ENCODE measurements at places on chromosomes 6 and 20.

- no peak for DNase-seq
Measured at GRCh38 chr6:15673666-15674065, 10.8 kb upstream of the DTNBP1 start.

DNA sequence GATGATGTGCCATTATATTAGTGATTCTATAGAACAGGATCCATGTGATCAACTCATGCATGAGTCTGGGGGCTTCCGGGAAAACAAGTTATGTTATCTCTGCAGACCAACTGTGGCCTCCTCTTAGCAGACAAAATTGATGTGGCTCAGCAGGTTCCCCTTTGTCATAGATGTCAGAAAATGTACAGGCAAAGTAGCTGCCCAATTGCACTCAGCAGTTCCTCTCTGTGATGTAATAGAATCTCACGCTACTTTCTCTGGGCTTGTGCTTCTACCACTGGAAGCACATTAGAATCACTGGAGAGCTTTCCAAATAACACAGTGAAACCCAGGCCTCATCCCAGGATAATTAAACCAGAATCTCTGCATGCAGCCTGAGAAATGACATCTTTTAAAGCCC lies 253.1 kb downstream of the SLC24A3 start:
- no peak for DNase-seq

DNA sequence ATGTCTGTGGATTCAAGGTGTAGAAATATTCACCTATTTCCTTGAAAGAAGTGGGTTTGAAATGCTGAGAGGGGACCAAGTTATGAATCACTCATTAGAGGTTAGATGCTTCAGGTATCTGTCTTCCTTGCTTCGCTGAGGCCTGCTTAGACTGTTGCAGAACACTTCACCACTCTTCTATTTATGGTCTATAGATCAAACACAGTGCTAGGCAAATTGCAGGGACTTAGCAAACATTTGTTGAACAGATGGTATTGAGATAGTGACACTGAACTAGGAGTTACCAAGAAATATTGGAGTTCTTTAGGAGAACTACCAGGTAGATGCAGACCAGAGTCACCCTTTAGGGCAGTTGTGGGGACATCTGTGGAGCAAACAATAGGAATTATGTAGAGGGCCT lies 123.8 kb downstream of the RFPL4B start:
- DNase-seq: no peak

GRCh38 chr6:18663011-18663410 lies 275.9 kb downstream of the RNF144B start:
- DNase-seq: no peak

DNA sequence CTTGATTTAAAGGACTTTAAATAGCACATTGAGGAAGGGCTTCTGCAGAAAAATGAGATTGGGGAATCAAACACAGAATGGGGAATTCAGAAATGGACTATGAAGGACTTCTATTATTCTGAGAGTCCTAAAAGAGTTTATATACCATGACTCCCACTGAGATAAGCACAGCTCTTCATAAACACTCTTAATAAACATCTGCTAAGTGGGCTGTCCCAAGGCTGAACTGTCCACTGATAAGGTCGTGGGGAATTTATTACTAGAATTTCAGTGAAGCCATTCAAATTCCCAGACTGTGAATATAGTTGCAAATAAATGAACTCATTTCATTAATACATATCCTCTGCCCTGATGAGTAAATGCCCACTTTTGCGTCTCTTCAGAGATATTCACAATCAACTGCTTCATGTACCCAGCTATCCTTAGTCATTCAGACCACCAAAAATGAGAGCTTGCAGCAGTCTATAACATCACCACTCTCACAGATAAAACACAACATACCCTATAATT lies 468.2 kb upstream of the RUNX2 start:
- no peak for DNase-seq

DNA sequence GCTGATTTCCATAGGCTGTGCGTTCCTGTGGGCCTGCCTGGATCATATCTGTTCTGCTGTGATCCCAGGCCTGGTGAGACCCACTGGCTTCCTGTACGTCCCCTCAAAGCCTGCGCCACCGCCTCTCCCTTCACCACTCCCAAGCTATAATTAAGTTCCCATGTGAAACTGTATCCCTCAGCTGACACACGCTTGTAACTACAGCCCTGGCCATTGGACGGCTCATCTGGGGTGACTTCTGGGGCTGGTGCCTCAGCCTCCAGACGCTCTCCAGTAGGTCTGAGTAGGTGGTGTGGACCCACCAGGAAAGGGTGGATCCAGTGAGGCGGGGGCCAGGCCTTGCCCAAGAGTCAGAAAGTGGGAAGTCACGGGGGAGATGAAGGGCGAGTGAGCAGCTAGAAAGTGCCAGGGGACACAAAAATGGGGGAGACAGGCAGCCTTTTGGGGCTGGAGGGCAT lies 21.0 kb downstream of the PPARD start:
- no peak for DNase-seq

- DNase-seq: no peak
Measured at GRCh38 chr6:120228297-120228696, 878.7 kb upstream of the MAN1A1 start.

DNA sequence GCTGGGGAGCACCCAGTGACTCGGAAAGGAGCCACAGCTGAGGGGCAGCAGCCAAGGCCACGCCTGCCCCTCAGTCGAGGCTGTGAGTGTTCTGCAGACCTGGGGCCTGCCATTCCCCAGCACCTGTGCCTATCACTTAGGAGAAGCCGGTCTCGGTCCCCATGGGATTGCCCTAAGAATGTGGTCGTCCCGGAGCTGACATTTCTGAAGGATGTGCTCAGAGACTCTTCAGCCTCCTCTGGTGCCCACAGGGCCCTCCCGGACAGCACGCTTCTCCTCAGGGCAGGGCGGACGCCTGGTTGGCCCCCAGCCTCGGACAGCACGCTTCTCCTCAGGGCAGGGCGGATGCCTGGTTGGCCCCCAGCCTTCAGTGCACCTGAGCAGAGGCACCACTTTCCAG lies 223.9 kb downstream of the ERMARD start:
- no peak for DNase-seq

DNA sequence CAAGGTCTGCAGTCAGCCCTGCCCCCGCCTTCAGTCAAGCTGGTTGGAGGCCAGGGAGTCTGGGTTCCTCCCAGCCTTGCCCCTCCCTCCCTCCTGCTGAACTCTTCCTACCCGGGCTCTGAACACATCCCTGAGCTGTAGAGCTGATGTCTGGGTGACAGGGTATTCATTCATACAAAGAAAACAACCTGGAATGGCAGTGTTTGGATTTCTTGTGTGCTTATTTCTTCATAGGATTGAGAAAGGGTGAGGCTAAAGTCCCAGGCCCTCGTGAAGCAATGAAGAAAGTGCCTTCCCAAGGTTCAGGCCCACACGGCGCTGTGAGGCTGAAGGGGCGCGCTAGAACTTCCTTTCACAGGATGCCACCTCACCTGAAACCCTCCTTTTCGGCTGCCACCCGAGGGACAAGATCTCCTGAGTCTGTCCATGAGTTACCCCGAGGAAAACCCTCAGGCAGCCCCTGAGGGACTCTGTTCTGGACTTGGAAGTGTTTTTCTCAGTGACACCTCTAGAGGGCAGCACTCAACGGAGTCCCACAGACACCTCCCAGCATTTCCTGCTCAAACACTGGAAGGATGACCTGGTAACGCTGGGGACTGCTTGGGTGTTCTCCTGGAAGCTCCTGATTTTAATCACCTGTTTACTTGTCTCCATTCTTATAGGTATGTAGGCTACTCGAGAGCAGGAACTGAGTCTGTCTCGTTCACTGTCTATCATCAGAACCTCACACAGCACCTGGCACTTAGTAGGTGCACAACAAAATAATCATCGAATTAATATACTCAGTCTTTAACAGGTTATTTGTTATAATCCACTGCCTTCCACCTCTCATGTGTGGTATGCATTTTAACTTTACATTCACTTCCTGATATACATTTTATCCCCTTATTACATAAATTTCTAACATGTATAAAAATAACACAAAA lies 11.8 kb upstream of the GSTA1 start:
- DNase-seq: peak; percentile 15

DNA sequence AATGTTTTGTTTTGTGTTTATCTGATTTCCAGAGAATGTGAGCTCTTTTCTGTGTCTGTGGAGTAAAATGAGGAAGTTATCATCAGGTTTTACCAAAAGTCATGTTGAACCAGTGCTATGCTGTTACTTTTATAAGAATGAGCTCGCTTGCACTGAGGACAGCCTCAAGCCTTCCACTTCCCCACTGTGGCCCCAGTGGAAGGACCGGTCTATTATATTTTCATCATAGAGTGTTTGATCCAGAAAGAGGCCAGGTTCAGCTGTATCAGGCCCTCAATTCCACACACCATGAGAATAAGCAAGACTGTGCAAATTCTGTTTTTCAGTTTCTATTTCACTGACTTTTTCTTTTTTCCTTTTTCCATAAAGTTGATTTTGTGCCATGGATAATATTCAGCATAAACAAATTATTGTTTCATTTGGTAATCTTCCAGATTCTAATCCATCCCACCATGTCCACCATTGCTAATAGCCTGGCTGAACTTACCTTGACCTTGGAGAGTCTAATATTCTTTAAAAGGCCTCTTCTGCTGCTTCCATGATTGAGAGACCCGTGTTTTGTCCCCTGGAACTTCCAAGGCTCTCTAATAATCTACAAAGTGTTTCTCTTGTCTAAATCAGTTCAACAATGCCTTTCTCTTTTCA lies 286.2 kb downstream of the THBS2 start:
- DNase-seq: peak; percentile 65

GRCh38 chr20:3204124-3204794 lies at the start of gene DDRGK1:
Gene DDRGK1 (minus strand): TSS chr20:3204682. CDS start chr20:3204627, 55 bp downstream.
- peak; percentile 68 for DNase-seq

- DNase-seq: no peak
Measured at GRCh38 chr6:89008001-89008814, 44.8 kb upstream of the RNGTT start.

- no peak for DNase-seq
Measured at GRCh38 chr6:138432063-138432356, 28.0 kb downstream of the HEBP2 start.

DNA sequence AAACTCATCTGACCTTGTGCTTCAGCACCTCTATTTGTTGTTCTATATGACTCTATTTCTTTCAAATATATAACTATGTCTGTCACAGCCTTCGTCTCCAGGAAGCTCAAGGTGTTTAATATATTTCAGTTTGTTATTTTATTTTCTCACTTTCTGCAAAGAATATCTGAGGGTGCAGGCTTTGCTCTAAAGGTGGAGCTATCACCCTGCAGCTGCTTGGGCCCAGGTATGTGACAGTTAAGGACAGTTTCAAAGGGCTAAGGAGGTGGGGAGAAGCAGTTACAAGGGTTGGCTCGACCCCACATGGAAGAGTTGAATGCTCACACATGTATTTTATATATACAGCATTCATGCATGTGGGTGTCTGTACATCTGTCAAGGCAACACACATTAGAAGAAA lies 405.6 kb downstream of the BTBD9 start:
- DNase-seq: no peak

GRCh38 chr6:26342106-26343004 lies 22.6 kb upstream of the BTN3A2 start:
- no peak for DNase-seq

DNA sequence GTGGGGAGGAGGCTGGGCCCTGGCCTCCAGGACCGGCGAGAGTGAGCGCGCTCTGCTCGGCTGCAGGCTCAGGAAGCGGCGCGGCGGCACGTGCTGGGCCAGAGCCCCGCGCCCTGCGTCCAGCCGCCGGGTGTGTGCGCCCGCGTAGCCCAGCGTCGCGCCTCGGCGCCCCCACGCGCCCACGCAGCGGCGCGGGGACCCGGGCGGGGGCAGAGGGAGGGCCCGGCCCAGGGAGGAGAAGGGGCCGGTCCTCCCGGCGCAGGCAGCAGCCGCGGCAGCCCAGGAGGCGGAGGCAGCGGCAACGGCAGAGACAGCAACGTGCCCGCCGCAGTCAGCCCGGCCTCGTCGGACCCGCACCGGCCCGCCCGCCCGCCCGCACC lies at the start of gene EYA2:
Gene EYA2, plus strand, starts transcription at position 265 of the 380 bp plus-strand sequence. CDS start 95,168 bp downstream, outside the sequence.
- no peak for DNase-seq

- no peak for DNase-seq
Measured at GRCh38 chr6:90268178-90268577, 28.5 kb downstream of the BACH2 start.

DNA sequence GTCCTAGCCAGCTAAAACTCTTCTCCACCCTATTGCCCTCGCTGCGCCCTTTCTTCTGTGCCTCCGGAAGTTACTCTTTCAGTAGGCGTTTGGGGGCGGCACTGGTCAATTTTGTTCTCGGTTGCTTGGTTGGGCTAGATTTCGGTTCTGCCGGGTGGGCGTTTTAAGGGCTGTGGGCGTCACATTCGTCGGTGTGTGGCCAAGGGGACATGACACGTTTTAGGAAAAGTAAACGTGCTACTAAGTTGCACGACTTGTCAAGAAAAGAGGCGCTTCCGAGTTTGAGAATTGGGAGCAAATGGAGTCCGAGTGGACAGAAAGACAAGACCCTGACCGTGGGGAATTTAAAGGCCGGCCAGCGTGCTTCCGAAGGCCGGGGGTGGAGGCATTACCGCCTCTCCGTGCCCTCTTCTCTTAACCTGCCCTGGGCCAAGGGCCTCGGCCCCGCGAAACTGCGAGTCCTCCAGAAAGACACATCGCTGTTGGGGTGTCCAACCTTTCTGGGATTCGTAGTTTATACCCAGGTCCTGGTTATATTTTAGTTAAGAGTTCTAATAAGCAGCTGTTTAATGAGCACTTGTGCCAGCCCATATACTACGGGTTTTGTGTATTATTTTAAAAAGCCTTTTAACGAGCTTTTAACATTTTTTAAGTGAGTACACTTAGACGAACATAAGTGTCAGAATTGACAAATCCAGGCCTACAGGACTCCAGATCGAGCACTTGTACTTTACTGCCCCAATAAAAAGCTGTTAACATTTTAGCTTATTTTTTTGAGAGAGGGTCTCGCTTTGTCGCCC lies 664 bp upstream of the BAG6 start:
- no peak for DNase-seq

GRCh38 chr20:47358672-47359529 lies 2.4 kb upstream of the ZMYND8 start:
- DNase-seq: peak; percentile 87

GRCh38 chr6:96576221-96576620 lies 13.3 kb downstream of the FHL5 start:
- DNase-seq: no peak

DNA sequence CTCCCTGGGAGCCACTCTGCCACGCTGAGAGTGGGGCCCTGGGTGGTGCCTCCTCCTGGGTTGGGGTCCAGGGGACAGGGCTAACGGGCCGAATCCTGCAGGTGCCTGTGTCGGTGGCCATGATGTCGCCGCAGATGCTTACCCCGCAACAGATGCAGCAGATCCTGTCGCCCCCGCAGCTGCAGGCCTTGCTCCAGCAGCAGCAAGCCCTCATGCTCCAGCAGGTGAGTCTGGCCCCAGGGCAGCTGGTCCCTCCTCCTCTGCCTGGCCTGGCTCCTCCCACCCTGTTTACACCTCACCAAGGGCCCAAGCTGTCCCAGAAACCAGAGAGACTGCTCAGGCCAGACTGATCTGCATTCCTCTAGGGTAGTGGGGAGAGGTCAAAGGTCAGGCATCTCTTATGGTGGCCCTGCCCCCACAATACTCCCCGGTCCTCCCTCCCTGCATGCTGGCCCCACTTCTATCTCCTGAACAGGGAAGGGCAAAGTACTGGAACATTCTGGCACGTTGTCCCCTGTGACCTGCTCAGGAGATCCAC lies 38.6 kb downstream of the FOXP4 start:
- no peak for DNase-seq

- DNase-seq: no peak
Measured at GRCh38 chr6:2718334-2719092, 32.2 kb downstream of the MYLK4 start.

Measured in stromal cell of bone marrow (primary cell).